ENCODE measurements at places on chromosomes 6 and 20. TPM values are rescaled to one million over a fixed set of nuclear protein-coding genes. Genes with fewer than 3 reads are reported as not detected.

DNA sequence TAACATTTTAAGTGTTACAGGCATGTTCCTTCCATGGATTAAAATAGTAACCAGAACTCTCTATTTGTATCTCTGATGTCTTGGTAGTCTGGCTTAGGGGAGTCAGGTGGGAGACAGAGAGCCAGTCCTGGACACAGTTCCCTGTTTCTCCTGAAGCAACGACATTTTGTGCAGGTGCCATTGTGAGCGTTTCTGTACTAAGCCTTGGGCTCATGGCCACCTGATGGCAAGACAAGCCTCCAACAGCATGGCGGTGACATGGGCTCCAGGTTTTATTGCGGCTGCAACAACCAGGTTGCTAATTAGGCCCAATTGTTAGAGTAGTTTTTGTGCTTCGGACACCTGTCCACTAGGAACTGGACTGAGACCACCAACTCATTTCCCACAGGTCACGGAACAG, 105.3 kb downstream of the PRDM13 start:
- no peak for DNase-seq

DNA sequence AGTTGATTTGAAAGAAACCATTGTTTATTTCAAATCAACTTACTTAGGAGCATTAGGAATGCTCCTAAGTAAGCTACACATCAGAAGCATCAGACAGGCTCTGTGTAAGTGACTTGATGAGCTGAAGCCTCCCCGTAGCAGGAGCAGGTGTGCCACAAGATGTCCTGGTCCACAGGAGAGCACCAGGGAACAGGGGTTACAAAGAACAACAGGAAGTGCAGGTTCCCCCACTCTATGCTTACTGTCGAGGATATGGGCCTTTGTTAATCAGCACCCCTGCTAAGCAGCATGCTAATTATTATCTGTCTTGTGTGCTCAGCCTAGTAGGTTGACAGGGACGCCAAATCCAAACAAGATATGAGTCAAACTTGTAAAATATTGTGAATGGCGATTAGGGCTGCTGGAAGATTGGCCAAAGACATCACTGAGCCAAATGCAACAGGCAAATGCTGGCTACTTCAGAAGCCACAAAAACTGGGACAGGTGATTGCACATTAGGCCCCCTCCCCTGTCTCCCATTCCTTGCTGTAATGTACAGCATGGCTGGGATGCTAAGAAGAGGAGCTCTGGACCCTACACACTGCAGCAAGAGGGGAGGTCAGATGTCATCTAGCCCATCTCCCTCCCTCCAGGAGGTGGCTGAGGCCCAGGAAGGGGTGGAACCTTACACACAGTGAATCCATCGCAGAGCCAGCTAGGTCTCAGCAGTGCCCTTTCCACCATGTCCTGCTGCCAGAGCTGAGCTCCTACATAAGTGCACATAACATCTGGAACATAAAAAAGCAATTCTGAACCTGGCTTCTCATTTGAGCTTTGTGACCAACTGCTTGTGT, 939 bp downstream of the TGM3 start:
- no peak for DNase-seq

GRCh38 chr20:13183005-13183404, 38.1 kb upstream of the ISM1 start:
- DNase-seq: no peak

DNA sequence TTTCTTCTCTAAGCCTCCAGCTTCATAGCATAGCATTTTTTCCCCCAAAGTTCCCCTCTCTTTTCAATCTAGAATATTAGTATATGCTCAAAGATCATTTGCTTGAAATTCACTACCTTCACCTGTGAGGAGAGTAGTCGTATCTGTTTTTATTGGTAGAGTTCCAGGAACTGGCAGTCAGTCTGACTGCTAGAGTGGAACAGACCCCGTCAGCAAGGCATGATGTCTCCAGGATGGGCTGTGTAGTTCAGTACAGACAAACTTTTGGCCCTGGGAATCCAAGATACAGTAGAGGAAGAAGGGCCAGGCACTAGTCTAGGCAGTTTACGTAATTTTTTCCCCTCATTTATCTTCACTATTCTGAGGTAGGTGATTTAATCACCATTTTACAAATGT, 29.1 kb downstream of the RALY start:
- no peak for DNase-seq

DNA sequence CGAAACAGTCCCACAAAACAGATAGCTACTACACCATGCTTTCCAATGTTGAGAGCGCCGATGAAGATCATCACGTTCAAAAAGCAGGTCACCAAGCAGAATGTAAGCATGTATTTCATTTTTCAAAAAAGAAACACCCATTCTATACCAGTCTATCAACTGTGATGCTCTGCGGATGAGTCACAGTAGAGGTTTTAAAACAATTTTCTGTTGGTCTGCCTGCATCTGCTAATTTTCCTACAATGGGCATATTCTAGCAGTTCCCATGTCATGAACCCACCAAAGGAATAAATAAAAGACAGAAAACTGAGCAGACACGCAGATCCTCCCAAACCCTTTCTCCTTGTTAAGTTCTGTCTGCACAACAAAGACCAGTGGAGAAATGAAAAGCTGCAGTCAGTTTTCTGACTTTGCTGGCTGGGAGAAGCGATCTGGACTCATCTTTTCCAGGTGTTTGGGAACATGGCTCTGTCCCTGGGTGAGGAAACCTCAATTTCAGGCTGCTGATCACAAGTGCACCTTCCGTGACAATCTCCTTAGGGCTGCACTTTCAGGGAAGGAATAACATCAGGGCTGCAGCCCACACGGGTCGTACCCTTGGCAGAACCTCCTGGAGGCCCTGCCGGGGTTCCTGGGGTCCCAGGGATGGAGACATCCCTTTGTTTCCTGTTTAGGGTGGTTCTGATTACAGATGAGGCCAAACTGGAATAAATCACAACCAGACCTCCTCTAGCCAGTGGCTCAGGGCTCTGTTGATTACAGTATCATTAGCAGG, 200.1 kb downstream of the BMP7 start:
- no peak for DNase-seq

GRCh38 chr20:23658989-23659609, 21.3 kb upstream of the CST3 start:
- DNase-seq: no peak

- DNase-seq: no peak
Measured at GRCh38 chr6:79495246-79495645, 42.0 kb downstream of the LCA5 start.

GRCh38 chr6:152124429-152125074, 317.1 kb downstream of the ESR1 start:
- peak; percentile 38 for DNase-seq

DNA sequence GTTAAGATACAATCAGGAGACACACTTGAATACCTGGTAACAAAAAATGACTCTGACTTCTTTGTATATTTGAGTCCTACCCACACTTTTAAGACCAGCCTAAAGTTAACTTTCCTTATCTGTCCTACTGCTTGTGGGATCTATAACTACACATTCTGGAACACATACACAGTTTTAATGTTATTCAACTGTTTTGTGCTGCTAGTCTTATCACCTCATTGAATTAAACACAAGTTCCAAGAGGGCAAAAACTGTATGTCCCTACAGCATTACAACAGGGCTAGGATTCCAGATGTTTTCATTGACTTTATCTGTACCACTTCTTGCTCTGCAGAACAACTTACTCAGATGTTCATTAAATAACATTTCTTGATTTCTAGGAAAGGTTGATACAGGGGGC, 2.8 kb downstream of the HMGN3 start:
- no peak for DNase-seq

DNA sequence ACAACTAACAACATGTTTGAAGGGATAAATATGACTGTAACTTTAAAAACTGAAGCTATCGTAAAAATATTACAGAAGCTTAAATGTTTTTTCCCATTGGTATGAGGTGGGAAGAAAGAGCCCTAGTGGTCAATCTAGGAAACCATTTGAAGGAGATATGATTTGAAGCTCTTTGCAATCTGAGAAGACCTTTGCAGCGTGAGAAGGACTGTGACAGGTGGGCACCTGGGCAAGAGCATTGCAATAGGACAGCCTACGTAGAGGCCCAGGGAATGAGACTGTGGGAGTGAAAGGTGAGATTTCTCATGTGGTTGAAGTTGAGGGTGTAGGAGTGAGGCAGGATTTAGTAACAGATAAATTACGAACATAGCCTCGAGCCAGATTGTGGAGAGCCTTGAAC, 108.0 kb upstream of the PDE7B start:
- no peak for DNase-seq

DNA sequence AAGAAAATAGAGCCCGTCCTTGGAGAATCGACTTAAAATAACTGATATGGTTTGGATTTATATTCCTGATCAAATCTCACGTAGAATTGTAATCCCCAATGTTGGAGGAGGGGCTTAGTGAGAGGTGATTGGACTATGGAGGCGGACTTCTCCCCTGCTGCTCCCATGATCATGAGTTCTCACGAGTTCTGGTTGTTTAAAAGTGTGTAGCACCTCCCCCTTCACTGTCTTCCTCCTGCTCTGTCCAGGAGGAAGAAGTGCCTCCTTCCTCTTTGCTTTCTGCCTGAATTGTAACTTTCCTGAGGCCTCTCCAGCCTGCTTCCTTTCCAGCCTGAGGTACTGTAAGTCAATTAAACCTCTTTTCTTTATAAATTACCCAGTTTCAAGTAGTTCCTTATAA, 529.2 kb downstream of the HAO1 start:
- DNase-seq: no peak

DNA sequence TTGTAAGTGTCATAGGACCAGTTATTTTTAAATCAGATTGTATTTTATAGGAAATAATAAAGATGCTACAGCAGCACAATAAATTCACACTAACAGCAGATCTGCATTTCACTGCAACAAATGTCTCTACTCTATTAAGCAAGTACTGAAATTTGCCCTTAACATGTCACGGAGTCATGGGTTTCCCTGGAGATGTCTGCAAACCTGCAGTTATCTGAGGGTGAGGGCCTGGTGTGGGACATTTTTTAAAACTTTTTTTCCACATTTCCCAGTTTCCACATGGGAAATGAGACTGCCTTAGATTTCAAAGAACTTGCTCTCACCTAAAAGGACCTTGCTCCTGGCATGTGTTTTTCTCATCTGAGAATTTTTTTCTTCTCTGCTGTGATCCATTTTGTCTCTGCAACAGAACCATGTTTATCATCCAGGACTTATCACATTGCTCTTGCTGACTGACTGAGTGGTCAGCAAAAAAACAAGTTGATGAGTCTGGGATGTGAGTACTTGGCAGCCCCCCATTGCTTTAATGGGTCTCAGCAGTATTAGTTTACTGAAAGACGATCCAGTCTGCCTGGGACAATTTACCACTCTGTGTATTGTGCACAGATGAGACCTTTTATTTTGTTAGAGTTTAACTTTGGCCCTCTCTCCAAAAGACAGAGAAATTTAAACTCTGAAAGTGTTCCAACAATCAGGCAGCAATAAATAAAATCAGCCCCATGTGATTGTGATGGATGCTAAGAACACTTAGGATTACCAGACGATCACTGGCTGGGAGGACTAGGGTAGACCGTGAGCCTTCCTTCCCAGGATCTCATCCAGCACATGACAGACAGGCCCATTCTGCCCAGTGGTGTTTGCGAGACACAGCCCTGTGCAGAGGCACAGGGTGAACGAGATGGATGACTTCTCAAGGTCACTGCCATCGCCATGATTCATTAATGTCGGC, 268.8 kb downstream of the BTBD9 start:
- peak; percentile 77 for DNase-seq

- DNase-seq: no peak
Measured at GRCh38 chr6:63352544-63353285, 32.9 kb upstream of the LGSN start.

DNA sequence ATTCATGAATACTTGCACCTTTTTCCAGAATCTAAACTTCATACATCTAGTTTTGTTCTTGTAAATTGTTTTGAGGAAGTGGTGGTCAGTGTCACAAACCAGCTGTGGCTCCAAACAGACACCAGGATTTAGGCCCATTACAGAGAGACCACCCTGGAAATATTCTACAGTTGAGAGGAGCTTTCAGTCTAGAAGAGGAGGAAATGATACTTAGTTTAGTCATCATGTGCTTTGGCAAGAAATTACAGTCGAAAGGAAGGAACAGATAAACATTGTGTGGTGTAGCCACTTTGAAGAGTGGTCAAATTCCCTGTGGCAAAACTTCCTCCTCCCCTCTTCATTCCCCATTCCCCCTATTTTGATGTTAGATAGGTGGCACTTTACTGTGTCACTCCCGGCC, 15.7 kb downstream of the DCBLD1 start:
- no peak for DNase-seq

- no peak for DNase-seq
Measured at GRCh38 chr20:23867152-23867776, 12.3 kb downstream of the CST5 start.

DNA sequence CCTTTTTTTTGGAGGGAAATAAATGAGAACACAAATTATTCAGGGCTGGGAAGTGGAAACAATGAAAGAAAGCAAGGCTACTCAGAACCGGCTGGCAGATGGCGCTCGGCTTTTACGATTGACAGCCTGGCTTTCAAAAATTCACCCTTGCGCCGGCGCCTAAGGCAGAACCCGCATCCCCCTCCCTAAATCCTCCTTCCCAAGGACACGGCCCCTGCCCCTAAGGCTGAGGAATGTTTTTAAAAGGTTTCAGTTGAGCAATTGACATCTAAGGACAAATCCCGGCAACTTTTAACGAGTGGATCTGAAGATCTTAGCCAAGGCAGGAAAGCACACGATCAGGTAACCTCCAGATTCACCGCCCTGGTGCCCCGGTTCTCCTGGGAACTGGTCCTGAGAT, 16.3 kb downstream of the GNAS start:
- DNase-seq: no peak

DNA sequence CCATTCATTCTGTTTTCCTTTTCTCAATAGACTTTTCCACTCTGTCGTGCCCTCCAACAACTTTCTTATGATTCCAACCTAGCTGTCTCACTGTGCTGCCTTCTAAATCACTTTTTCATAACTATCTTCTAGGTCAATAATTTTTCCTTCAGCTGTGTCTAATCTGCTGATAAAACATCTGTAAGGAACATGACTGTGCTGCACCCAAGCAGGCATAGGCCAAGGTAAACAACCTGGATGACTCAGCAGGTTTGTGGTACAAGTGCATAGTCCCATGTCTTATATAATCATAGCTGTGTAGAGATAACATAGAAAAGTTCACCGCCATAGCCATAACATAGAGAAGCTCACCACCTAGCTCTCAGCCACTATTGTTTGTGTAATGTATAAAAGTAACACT, 332.3 kb downstream of the PLCB1 start:
- no peak for DNase-seq

DNA sequence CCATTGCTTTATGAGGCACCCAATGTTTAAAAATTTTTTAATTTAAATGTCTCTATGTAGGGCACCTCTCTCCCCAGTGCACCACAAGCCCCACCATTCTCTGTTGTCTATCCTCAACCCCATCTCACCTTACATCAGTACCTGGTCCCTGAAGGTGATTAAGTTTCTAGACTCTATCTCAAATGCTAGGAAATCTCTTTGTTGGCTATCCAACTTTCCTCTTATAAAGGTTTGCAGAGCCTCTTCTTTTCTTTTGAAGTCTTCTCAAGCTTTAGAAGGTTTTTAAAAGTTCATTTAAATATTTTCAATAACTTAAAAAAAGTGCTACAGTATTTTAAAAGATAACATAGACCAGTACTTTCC, 76.5 kb upstream of the TBC1D7 start:
- DNase-seq: no peak

GRCh38 chr6:139943391-139943790, 568.9 kb upstream of the CITED2 start:
- DNase-seq: peak; percentile 79

- no peak for DNase-seq
Measured at GRCh38 chr6:160116411-160116810, 5.2 kb upstream of the SLC22A1 start.

The MATN4 gene
- 0.99 TPM for total RNA-seq

The POPDC3 gene
- 5.2 TPM for total RNA-seq

The FOXO3 gene
- total RNA-seq: 48.8 TPM

The CYP24A1 gene
- total RNA-seq: 1.3 TPM

The DSN1 gene
- total RNA-seq: 13.4 TPM

The GHRH gene
- not detected for total RNA-seq

The MLN gene
- total RNA-seq: not detected
